ENCODE measurements at places on chromosomes 4 and X.

DNA sequence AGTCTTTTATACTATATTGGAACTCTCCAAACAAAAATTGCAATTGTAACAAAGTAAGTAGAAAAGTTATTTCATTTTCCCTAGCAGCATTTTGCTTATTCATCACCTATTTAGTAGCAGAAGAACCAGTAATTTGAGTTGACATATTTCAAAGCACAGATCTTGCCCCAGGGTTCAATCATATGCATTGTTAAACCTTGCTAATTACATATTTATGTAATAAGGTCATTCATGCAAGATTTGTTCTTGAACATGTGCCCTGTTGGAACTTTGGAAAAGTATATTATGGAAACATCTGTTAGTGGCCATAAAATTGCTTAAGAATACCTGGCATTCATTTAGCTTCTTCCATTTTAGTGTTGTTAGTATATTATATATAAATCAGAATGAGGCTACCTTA lies 191.7 kb downstream of the TLL1 start:
- DNase-seq = no peak

DNA sequence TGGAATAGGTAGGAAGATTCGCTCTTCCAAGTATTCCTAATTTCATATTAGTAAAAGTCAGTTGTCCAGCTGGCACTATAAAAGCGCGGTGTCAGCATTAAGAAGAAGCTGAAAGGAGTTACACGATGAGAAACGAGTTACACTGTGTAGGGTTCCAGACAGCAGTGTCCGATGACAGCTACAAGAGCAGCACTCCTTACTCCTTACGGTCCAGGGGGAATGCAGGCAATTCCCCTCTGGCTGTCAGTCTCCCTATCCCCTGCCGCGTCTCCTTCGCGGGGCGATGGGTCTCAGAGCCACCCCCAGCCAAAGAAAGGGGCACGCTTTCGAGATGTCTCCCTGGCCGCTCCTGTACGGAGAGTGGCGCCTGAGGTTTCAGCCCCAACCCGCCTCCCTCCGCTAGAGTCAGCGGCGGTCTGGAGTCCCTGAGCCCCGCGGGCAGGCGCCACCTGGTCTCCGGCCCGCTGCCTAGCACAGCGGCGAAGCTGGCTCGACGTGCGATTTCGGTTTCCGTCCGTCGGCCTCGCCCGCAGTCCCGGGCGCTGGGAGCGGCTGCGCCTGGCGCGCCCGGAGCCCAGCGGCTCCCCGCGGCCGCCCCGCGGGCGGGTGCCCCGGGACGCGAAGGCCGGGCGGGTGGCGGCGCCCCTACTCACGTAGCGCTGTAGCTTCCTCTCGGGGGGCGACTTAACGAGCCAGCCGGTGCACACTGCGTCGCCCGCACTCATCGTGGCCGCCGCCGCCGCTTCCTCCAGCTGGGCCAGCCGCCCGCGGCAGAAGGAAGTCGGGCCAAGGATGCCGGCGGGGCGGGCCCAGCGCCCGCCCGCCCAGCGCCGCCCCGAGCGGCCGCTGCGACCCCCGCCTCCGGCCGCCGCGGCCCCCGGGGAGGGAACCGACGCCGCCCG lies at the start of gene GAB3:
GAB3 (minus strand) TSS at position 777 of the 902 bp plus-strand sequence; CDS start at position 725, 52 bp downstream.
- no peak for DNase-seq

- no peak for DNase-seq
Observed at GRCh38 chr4:62517716-62518115, 1317.6 kb downstream of the ADGRL3 start.

GRCh38 chr4:139807483-139807882 lies 141.9 kb downstream of the MGST2 start:
- no peak for DNase-seq

DNA sequence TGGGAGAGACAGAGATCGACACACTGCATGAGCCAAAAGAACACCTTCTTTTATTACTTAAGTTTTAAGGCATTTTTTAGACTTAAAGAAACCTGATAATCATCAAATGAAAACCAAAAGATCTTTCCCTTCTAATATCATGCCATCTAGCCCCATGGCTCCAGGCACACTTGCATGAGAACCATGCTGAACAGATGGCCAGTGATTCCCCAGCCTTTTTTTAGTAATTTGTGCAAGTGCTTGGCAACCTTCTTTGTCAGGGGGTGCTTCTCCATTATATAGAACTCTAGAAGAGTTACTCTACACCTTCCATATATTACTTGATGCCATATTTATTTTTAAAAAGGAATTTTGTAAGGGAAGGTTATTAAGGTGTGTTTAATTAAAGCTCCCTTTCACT lies 182.2 kb upstream of the TEX13C start:
- no peak for DNase-seq

DNA sequence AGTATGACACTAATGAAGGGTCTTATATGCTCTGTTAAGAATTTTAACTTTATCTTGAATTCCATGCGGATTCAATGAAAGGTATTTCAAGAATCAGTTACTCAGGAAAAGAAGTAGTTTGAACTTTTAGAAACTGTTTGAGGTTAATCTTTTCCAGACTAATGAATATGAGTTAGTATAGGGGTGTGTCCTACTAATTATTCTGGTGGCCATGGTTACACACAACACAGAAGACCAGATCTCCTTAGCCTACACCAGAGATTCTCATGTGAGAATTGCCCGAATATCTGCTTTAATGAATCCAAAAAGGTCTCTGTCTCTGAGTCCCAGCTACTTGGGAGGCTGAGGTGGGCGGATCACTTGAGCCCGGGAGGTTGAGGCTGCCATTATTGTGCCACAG lies 100.4 kb downstream of the MMRN1 start:
- DNase-seq = no peak

- no peak for DNase-seq
Observed at GRCh38 chrX:17824980-17825379, 36.1 kb downstream of the RAI2 start.

DNA sequence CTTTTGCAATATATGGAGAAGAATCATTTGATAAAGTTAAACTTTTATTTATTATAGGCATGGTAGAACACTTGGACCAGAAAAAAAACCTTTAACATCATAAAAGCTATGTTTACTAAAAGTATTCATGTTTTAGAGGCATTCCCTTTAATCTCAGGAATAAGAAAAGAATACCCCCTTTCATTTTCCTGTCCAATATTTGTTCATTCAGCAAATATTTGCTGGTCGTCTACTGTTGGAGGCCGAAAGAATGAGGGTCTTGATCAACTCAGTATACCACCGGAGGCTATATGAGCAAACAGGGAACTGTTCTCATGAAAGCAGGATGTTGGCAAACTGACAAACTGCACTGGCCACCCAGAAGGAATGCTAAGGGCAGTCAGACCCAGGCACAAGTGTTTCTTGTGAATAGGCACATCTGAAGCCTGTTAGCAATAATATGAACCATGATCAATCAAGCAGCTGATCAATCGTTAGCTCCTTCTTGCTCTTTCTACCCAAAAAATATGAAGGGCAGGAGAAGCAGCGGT lies 480.8 kb upstream of the FAT1 start:
- no peak for DNase-seq

DNA sequence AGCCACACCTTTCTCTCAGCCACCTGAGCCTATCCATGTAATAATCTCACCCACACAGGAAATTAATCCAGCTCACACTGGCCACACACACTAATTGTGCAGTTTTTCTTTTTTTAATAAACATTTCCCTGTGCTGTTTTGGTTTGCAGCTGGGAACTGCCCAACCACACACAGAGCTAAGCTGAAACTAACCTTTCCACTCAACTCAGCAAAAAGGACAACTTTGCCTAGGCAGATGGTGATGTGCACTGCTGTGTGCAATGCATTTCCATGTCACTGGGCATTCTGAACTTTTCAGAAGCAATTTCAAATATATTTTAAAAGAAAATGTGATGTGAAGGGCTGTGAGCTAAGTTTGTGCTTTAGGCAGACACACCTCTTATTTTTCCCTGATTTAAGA lies 70.0 kb upstream of the TLL1 start:
- no peak for DNase-seq

GRCh38 chr4:98687876-98688275 lies 29.5 kb upstream of the TSPAN5 start:
- DNase-seq = no peak

Data from activated T-cell treated with anti-CD3 and anti-CD28 coated beads for 4 hours (primary cell).